ENCODE measurements at places on chromosomes 3 and 15. TPM values are rescaled to one million over a fixed set of nuclear protein-coding genes. Genes with fewer than 3 reads are reported as not detected.

The ATG7 gene
- 19.5 TPM for polyA plus RNA-seq

The TGFBR2 gene
- 115 TPM for polyA plus RNA-seq

DNA sequence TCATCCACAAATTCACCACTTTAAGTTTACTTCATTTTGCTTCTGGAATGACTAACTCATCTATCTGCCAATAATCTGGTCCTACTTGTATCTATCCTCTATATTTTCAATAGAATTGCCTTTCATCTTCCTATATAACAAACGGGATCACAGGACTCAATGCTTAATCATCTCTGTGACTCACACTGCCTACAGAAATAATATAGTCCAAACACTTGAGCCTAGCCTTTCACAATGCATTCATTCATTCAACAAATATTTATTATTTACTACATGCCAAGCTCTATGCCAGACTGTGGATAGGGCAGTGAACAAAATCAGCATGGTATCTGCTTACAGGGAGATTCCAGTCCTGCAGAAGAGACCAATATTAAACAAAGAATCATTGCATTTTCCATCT lies 16.6 kb upstream of the AGTR1 start:
- no peaks in the 10 kb centered on the region for H3K4me1 ChIP-seq
- H3K4me3 ChIP-seq: no peak overlapping the region
- H3K27ac ChIP-seq: no peak overlapping the region
- H3K27me3 ChIP-seq: no peaks in the 10 kb centered on the region

DNA sequence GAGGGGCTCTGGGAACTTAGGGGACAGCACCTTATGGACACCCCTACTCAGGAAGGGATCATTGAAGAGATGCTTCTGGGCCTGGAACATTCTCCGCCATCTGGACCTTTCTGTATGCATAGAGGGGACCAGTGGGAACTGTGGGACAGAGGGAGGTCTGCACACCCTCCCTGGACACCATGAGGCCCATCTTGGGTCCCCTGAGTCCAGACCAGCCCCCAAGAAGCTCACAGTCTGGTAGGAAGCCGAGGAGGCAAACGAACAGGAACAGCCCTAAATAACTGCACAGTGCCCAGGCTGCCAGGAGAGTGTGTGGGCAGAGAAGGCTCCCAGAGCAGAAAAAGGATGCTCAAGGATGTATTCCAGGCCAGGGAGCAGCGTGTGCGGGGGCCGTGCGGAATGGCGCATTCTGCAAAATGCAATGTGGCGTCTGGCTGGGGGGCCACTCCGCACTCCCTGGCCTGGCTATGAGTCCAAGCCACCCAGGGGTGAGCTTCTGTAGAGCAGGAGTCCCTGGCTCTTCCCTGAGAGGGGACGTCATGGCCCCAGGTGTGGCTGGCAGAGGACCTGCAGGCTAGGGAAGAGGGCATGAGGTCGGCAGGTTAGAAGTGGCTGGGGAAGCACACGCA lies 24.5 kb upstream of the KLF13 start:
- H3K27ac ChIP-seq: peak overlapping the region; percentile 78
- H3K27me3 ChIP-seq: no peaks in the 10 kb centered on the region
- H3K4me3 ChIP-seq: no peak overlapping the region
- DNase-seq: no peak

- no peak for DNase-seq
- H3K4me1 ChIP-seq: no peaks in the 10 kb centered on the region
- no peak overlapping the region for H3K4me3 ChIP-seq
- no peaks in the 10 kb centered on the region for H3K27me3 ChIP-seq
- H3K36me3 ChIP-seq: peaks cover 8% of the 10 kb centered on the region
These were observed 39.8 kb upstream of the SGO1 start for GRCh38 chr3:20225769-20226168.

DNA sequence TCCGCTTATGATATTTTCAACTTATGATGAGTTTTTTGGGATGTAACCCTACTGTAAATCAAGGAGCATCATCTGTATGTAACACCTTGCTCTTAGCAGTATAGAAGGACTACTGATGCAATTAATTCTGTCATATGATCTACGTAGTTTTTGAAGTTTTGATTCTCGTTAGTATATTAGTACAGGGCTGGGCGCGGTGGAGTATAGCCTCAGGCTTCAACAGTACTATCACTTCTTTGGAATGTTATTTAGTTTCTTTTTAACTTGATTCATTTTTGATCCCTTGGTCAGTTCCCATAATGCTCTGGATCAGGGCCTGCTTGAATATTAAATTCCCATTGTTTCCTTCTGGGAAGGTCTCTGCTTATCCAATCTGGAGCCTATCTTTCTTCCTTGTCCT lies 23.9 kb upstream of the AP4E1 start:
- peaks cover 7% of the 10 kb centered on the region for H3K4me1 ChIP-seq
- no peak overlapping the region for H3K27ac ChIP-seq
- no peak for DNase-seq
- H3K27me3 ChIP-seq: no peaks in the 10 kb centered on the region
- no peak overlapping the region for H3K4me3 ChIP-seq

The NR2E3 gene
- 0.12 TPM for polyA plus RNA-seq

DNA sequence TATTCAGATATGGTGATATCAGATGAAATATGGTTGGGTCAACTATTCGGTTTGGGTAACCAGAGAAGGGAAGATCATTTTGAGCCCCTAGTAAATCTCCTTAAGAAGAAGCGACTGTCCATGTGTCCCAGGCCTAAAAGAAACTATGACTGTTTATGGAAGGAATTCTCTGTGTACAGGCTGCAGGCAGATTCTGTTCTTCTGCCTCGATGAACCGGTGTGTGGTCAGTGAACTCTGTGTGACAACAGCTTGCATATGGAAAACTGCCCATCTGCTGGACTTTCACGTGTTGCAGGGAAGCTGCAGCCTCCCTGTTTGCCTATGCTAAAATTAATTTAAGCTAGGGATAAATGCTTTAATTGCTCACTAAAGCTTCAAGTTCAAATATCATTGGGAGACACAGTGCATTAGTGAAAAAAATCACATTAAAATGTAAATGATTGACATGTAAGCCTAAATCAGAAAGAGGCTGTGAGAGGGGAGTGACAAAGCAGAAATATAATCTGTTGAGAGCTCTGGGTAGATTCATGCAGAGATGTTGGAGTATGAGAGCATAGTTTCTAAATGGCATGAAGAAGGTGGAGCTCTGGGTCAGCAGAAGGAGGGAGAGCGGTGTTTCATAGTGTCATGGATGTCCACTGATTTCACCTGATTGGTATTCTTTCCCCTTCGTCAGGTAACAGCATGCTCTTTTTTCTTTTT lies 65.4 kb upstream of the PFN2 start:
- no peaks in the 10 kb centered on the region for H3K36me3 ChIP-seq
- no peak for DNase-seq
- no peak overlapping the region for H3K4me3 ChIP-seq
- peaks cover 35% of the 10 kb centered on the region for H3K27me3 ChIP-seq

DNA sequence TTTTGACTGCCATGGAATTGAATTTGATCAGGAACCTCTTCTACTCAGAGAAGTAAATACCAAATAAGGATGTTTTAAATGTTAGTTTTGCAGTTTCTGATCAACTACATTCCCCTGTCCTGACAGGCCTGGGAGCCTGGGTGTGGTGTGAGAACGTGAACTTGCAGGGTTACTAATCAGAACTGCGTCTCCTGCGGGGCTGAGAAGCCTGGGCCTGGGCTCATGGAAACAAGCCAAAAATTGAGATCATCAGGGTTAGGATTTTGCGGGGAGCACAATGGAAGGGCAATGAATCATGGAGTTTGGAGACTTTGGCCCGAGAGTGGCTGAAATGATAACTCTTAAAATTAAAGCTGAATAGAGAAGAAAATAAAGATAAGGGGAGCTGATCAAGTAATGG lies 47.8 kb upstream of the C3orf70 start:
- peak overlapping the region; percentile 0 for H3K27ac ChIP-seq
- H3K4me3 ChIP-seq: no peak overlapping the region
- H3K4me1 ChIP-seq: no peaks in the 10 kb centered on the region
- no peaks in the 10 kb centered on the region for H3K27me3 ChIP-seq
- no peaks in the 10 kb centered on the region for H3K36me3 ChIP-seq

The KLHL6 gene
- 16.1 TPM for polyA plus RNA-seq

The ZNF774 gene
- not detected for polyA plus RNA-seq

DNA sequence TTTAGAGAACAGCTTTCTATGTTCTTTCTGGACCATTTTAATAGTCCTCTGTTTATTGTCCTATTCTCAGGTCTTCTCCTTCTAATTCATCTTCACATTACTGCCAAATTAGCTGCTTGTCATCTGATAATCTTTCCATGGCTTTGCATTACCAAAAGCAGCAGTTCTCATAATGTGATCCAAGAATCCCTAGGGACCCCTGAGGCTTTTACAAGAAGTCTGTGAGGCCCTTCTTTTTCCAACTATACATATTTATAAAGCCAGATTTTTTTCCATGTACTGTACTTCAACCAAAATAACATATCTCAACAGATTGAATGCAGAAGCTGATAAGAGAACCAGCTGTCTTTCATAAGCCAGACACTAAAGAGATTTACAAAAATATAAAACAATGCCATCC lies 162.5 kb upstream of the BFSP2 start:
- H3K4me1 ChIP-seq: no peaks in the 10 kb centered on the region
- H3K27me3 ChIP-seq: peaks cover 7% of the 10 kb centered on the region

DNA sequence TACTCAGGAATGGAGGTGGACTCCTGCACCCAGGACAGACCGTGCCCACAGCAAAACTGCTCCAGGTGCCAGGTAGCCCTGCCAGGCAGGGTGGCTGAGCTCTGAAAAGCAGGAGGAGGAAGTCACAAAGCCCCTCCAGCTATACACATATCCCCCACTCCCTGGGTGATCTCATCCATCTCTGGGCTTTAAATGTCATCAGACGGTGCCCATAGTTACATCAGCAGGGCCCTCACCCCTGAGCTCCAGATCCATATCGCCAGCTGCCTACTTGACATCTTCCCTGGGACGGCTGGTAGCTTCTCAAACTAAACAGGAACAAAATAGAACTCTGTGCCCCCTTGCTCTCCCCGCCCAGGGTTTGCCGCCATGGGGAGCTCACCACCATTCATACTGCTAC lies 87.7 kb downstream of the MEGF11 start:
- no peak for DNase-seq
- no peaks in the 10 kb centered on the region for H3K27me3 ChIP-seq
- no peak overlapping the region for H3K4me3 ChIP-seq

DNA sequence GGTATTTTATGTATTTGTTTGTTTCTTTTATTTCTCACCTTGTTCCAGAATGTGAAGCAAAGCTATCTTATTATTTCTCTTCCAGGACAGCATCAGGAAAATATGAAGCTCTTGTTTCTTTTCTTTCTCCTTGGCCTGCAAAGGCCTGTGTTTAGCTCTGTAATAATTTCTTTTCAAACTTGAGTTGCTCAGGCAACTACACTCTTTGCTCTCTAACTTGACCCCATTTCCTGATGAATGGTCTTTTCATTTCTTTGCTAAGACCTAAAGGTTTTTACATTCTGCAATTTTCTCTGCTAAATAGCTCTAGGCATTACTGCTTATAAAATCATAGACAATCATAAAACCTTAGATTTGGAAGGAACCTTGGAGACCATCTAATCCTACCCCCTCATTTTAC lies 26.2 kb upstream of the ZNF770 start:
- DNase-seq: no peak
- H3K36me3 ChIP-seq: no peaks in the 10 kb centered on the region
- no peaks in the 10 kb centered on the region for H3K4me1 ChIP-seq
- H3K27ac ChIP-seq: no peak overlapping the region

The CRYGS gene
- not detected for polyA plus RNA-seq

GRCh38 chr3:73523661-73524060 lies 101.1 kb downstream of the PDZRN3 start:
- H3K4me1 ChIP-seq: no peaks in the 10 kb centered on the region
- peaks cover 15% of the 10 kb centered on the region for H3K27me3 ChIP-seq
- no peaks in the 10 kb centered on the region for H3K36me3 ChIP-seq
- DNase-seq: no peak
- no peak overlapping the region for H3K27ac ChIP-seq

GRCh38 chr3:130857336-130858026 lies 36.4 kb upstream of the ATP2C1 start:
- no peak overlapping the region for H3K4me3 ChIP-seq
- H3K27ac ChIP-seq: no peak overlapping the region
- no peaks in the 10 kb centered on the region for H3K4me1 ChIP-seq
- H3K27me3 ChIP-seq: peaks cover 21% of the 10 kb centered on the region
- no peaks in the 10 kb centered on the region for H3K36me3 ChIP-seq
- no peak for DNase-seq

DNA sequence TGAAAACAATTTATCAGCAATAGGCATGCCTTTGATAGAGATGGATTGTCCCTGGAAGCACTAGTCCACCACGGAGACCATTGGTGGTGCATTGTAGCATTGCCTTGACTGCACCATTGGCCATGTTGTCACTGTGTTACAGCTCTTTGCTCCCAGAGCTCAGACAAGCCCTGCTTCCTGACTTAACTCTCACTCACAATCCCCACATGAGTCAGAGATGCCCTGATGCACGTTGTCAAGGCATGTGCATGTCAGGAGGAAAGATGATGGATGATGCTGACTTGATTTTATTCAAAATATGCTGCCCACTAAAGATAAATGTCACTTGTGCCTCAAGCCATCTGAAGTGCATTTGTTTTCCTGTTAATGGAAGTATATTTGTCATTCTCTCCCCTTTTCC lies 266.1 kb downstream of the ARRDC4 start:
- DNase-seq: no peak
- no peak overlapping the region for H3K4me3 ChIP-seq
- no peaks in the 10 kb centered on the region for H3K4me1 ChIP-seq
- no peaks in the 10 kb centered on the region for H3K27me3 ChIP-seq
- no peaks in the 10 kb centered on the region for H3K36me3 ChIP-seq

The RETNLB gene
- polyA plus RNA-seq: not detected

All from naive B cell (primary cell).